ENCODE measurements at places on chromosomes 1 and 21.

DNA sequence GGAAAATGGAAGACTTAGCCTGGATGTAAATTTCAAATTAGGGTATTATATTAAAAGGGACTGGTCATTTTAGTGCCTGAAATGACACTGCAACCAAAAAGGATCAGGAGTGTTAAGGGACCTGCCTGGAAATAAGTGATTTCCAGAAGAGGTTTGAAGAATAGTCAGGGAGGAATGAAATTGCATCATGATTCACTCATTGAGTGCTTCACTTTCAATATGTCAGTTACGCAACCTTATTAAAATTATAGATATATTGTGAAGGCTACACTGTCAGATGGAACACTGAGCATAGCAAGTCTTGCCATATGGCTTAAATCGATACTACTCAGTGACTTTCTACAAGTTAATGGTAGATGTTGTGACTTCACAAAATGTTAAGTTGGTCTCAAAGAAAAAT is 275.2 kb upstream of the DPYD start:
- no peak for DNase-seq

GRCh38 chr1:173206816-173207568 is at the start of gene TNFSF4:
TNFSF4 (minus strand) TSS chr1:173207331; CDS start chr1:173207176, 155 bp downstream.
- no peak for DNase-seq

GRCh38 chr1:171429137-171429536 is 56.2 kb upstream of the PRRC2C start:
- no peak for DNase-seq

DNA sequence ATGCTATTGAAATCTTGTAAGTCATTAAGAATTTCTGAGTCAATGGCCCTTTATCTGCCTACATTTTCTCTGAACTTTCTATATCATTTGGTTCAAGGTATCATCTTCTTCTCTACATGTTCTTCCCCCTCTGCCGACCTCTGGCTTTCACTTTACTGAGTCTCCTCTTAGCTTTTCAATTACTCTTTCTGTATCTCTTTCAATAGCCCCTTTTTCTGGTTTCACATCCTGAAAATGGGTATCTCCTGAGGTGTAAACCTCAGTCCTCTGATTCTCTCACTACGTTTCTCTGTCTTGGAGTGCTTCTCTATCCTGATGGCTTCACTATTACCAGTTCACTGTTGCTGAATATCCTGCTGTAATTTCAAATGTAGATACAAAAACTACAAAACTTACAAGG is 98.9 kb downstream of the LYST start:
- DNase-seq = no peak

GRCh38 chr1:155137154-155137949 is 1.7 kb downstream of the SLC50A1 start:
- DNase-seq = no peak

- DNase-seq = no peak
Observed at GRCh38 chr1:208433086-208433485, 188.9 kb upstream of the PLXNA2 start.

DNA sequence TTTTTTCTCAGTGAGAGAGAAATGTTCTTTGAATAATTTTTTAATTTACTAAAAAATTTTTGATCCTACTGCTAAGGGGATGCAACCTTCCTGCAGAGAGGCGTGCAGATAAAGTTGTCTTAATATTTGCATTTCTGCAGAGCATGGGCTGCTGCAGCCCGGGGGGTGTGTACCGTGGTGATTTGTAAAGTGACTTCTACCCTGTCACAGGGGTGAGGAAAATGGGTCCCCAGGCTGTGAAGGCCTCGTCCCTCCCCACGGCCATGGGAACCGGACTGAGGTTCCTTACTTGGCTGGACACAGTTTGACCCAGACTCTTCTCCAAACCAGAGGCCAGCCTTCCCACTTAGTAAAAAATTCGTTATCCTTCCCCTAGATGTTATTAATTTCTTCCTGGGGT is 9.5 kb upstream of the C1orf174 start:
- no peak for DNase-seq

DNA sequence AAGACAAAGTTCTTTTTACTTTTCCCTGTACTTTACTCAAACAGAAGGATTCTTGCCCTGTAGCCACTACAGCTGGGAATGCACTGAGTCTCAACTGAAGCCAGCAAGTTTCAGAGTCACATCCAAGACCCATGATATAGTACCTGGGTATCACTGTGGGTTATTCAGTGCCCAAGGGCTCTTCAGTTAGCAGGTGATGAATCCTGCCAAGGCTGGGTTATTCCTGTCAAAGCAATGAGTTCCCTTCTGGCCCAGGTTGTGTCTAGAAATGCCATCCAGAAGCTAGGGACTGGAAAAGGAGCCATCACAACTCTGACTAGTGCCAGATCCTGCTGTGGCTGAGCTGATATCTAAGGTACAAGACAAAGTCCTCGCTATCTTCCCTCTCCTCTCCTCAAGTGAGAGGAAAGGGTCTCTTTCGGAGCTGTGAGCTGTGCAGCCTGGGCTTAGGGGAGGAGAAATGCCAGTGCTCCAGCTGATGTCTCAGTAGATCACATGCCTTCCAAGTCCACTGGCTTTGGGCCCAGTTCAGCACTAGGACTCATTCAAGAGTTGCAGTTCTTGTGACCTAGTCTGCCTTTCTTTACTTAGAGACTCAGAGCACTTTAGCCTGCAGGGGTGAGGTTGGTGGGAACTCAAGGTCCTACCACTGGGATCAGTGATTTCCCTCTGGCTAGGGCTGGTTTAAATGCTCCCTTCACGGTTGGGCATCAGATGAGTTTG is 369.4 kb downstream of the TBX15 start:
- no peak for DNase-seq

- DNase-seq = no peak
Observed at GRCh38 chr1:234355782-234356510, 17.3 kb upstream of the COA6 start.

DNA sequence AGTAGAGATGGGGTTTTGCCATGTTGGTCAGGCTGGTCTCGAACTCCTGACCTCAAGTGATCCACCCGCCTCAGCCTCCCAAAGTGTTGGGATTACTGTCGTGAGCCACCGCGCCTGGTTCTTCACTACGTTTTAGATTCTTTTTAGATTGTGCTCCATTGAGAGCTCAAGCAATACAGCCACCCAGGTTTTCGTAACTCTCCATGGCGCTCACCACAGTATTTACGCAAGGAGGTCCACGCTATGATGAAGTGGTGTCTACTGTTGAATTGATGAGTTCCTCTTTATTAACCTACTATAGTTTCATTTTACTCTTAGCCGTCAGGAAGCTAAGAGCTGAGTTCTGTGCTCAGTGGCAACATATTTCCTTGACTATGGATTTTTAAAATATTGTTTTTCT is 1.8 kb upstream of the KIF1B start:
- no peak for DNase-seq

DNA sequence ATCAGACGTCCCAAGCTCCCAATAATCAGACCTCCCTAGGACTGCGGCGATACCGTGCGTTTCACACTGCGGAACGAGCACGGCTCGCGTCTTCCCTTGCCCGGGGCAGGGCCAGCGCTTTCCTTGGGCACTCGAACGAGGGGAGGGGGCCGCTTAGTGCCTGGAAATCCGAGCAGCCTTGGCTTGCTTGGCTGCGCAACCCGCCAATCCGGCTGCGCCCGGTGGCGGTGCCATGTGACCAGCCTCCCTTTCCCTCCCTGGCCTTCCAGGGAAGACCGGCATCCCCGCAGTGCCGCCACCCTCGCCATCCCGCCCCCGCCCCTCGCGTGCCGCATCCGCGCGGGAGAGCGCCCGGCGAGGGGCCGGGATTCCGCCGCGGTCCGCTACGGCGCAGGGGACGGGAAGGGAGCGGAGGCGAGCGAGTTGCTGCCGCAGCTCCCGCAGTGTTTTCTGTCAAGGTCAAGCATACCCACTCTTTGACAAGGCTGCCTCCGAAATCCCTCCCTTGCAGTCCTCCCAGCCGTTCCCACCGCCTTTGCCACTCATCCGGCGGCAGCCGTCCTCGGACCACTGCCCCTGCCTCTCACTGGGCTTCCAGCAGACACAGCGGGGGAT is 8.3 kb upstream of the RNF19B start:
- DNase-seq = no peak

DNA sequence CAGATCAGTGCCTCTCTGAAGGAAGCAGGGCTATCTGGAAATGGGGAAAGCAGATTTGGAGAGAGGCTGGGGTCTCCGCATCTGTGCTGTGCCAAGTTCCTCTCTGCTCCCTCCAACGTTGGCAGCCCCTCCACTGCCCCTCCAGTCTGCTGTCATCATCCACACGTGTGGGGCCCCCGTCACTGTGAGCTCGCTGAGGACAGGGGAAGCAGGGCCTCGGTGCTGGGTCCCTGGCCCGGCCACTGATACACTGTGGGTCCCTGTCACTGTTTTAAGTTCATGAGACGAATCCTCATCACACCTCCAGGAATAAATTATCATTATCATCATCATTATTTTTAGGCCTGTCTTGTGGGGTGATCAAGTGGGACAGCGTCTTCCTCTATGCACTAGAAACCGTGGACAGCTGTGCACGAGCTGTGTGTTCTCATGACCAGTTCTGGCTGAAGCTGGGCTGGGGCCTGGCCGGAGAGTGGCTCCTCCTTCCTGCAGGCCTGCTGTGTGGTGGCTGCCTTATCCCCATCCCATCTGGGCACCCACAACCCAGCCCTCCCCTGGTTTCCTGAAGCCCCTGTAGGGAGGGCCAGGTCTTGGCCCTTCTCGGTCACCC is 52.2 kb downstream of the DMRTB1 start:
- no peak for DNase-seq

DNA sequence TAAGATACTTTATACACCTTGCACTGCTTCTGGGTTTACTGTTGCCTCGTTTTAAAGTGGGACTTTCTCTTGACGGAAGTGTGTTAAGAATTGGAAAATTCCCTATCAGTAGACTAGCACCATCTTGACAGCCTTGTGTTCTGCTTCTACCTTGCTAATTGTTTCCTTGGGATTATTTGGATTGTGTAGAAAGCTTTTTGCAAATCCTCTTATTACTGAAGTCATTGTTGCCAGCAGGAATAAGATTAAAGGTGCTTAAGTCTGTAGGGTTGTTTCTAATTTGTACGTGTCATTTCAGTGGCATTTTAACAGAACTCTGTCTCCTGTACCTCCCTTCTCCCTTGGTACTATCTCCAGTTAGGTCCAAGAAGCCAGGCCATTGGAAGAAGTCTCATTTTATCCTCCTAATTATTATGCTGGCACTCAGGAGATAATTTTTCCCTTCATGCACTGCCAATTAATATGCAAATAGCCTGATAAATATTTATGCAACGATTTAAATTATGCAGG is 107.7 kb downstream of the POU2F1 start:
- no peak for DNase-seq

Measured in stimulated activated CD4-positive, alpha-beta T cell treated with anti-CD3 and anti-CD28 coated beads, TNF-alpha, amount 100 ng/mL, for 1 hour (primary cell).